ENCODE measurements at places on chromosomes 16 and 17.

GRCh38 chr16:87560428-87561199 lies 41.7 kb upstream of the JPH3 start:
- no peak for DNase-seq

DNA sequence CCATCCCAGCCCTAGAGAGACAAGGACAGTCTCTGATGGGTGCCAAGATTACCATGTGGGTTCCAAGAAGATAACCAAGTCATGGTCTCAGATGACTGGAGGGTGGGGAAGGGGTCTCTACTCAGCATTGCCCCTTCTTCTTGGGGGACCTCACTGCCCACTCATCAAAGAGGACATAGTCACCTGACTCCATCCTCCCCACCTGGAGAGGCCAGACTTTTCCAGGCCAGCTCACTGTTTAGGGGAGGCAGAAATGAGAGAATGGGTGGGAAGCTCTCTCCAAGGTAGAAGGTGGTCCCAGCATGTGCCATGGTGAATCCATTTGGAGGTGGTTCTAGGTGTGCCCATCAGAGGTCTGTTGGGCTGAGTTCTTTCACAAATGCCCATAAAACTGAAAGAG lies 20.7 kb upstream of the IL21R start:
- DNase-seq = no peak

- DNase-seq = no peak
Measured at GRCh38 chr17:18877104-18877645, 19.2 kb downstream of the PRPSAP2 start.

- no peak for DNase-seq
Measured at GRCh38 chr17:74288785-74289184, 14.8 kb downstream of the DNAI2 start.

DNA sequence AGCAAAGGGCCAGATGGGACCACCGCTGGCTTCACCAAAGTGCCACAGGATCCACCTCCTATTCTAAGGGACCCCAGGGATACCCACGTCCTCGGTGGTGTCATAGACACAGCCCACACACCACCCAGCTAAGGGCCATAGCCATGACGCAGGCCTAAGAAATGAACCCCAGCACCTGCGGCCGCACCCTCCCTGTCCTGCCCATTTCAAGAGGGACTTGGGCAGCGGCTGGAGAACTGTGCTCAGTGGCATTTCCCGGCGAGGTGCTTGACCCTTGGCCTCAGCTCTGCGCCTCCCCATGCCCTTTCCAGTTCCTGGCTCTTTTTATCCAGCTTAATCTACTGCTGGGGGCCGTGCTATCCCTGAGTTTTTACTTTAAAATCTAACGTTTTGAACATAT lies 27.3 kb downstream of the ZNF778 start:
- no peak for DNase-seq

GRCh38 chr16:75948441-75948840 lies 222.2 kb upstream of the CPHXL start:
- DNase-seq = no peak

DNA sequence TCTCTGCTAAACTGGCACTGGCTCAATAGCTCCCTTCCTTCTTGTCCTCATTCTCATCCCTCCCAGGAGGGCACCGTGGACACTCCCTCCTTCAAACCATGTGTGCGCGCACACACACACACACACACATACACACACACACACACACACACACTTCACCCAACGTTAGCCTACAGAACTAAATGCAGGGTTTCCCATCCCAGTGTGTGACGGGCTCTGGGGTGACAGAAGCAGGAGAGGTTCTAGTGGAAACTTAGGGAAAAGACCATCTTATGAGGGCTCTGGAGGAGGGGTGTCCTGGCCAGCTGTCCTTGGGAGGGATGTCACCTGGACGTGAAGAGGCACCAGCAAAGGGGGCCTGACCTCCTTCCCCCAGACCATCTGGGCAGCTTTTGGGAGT lies 19.7 kb downstream of the OSBPL7 start:
- DNase-seq = no peak

GRCh38 chr17:33334703-33335102 lies 41.6 kb upstream of the ASIC2 start:
- no peak for DNase-seq

- no peak for DNase-seq
Measured at GRCh38 chr16:86184185-86184584, 285.2 kb downstream of the IRF8 start.

DNA sequence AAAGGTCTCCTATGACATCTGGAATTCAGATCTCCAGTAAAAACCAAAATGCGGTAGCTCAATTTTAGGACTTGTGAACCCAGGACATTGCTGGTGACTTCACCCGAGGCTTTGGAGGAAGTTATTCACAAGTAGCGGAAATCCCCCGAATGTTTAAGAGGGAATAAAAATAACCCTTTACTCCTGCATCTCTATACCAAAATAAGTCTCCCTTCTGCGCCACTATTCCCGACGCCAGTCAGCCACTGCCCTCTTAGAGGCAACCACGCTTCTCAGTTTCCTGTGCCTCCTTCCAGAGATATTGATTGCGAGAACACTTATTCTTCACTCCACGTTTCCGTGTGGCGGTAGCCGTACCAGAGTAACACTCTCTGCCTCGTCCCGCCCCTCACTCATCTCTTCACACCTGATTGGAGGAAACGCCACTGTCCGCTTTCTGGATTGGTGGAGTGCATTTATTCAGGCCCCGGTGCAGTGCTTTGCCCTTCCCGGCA lies 27.4 kb downstream of the EMP2 start:
- peak; percentile 68 for DNase-seq

- no peak for DNase-seq
Measured at GRCh38 chr17:33214996-33215395, 78.1 kb downstream of the ASIC2 start.

DNA sequence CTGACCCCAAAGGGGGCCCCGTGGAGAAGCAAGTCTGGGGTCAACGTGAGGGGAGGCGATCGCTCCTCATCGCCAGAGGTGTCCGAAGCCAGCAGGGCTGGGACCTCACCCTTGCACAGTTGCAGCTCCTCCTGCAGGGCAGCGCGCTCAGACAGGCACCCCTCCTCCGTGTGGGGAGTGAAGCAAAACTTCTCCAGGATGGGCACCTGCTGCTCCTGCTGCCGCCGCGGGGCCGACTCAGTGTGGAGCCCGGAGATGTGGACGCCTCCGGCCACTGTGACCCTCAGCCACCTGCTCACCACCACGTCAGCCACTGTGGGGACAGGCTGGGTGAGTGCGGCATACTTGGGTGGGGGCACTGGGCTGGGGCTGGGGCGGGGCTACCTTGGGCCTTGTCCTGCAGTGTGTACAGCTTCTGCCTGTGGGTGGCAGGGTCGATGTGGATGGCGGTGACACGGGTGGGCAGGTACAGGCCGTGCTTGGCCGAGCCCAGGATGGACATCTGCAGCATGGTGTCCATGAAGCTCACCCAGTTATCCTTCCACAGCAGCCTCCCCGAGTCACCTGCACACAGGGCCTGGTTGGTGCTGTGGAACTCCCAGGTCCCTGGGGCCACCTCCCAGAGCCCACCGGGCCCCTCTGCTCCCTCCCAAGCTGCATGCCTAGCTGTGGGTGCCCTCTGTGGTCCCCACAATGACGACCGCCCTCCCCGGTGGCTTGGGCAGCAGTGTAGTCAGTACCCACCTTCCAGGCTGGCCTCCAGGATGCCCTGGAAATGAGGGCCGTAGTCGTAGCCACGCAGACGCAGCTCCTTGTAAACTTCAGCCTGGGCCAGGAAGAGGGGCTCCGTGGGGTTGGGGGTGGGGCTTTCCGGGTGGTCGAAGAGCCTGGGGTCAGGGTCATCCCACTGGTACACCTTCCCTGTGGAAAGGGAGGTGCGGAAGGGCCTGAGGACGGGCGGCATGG lies 10.8 kb downstream of the FASN start:
- DNase-seq = no peak

DNA sequence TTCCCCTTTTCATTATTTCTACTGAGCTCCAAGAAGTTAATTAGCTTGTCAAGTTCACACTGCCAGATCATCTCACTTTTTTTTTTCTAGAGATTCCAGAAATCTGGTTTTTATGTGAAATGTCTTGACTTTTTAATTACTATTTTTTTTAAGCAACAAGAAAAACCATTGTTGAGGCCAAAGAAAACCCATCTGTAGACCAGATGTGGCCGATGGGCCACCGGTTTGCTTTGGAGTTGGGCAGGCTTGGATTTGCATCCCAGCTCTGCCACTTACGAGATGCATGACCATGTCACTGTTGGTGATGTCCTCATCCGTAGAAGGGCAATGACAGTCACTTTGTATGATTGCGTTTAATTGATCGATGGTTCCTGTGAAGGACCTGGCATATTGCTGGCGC lies 34.2 kb upstream of the MRTFB start:
- DNase-seq = no peak

- DNase-seq = peak; percentile 77
Measured at GRCh38 chr17:7478276-7479212, 887 bp downstream of the ZBTB4 start.

- DNase-seq = no peak
Measured at GRCh38 chr17:4583206-4583605, 1.1 kb upstream of the SMTNL2 start.

DNA sequence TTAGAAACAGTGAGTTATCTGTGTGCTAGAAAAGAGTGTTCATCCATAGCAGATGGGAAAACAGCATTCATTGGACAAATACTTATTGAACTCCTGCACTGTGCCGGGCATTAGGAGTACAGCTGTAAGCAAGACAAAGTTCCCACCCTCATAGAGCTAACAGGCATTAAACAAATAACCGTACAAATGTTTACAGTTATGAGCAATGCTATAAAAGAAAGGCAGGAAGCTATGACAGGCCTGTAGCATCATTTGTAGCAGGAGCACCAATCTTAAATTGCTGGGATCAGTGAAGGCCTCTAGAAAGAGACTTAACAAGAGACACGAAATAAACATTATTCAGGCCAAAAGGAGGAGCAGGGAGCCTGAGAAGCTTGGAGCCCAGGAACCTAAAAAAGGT lies 15.6 kb downstream of the SDR42E1 start:
- no peak for DNase-seq

DNA sequence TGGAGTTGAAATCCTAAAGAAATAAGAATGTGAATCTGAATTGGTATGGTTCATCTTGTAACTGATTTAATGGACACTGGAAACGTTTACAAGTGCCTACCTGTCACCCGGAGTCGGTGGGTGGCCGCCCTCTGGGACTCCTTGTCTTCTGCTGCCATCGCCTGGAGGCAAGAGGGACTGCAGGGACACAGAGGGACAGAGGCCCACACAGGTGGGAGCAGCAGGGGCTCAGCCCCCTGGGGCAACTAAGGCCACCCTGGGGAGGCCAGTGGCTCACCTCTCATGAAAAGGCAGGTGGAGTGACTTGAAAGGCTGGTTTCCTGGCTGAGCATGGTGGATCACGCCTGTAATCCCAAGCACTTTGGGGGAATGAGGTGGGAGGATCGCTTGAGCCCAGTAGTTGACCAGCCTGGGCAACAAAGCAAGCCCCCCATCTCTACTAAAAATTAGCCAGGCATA lies 23.2 kb downstream of the TMEM92 start:
- peak; percentile 87 for DNase-seq

DNA sequence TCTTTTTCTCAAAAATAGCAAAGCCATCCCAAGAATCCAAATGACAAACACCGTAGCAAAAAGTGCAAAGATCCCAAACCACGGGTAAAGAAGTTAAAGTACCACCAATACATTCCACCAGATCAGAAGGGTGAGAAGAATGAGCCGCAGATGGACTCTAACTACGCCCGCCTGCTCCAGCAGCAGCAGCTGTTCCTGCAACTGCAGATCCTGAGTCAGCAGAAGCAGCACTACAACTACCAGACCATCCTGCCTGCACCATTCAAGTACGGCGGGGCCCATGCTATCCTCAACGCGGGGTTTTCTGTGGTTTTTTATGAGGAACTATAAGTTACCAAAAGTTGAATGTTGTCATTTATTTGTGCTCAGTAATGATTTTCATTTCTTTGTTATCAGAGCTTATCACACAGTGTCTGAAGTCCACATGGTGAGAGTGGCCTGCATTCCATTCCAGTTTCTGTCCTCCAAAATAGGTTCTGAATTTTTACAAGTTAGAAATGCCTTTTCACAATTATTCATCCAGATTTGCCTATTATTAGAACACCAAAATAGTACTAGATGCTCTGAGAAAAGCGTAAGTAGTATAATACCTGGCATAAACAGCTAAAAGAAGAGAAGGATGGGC lies 169.2 kb downstream of the MRTFB start:
- DNase-seq = no peak

DNA sequence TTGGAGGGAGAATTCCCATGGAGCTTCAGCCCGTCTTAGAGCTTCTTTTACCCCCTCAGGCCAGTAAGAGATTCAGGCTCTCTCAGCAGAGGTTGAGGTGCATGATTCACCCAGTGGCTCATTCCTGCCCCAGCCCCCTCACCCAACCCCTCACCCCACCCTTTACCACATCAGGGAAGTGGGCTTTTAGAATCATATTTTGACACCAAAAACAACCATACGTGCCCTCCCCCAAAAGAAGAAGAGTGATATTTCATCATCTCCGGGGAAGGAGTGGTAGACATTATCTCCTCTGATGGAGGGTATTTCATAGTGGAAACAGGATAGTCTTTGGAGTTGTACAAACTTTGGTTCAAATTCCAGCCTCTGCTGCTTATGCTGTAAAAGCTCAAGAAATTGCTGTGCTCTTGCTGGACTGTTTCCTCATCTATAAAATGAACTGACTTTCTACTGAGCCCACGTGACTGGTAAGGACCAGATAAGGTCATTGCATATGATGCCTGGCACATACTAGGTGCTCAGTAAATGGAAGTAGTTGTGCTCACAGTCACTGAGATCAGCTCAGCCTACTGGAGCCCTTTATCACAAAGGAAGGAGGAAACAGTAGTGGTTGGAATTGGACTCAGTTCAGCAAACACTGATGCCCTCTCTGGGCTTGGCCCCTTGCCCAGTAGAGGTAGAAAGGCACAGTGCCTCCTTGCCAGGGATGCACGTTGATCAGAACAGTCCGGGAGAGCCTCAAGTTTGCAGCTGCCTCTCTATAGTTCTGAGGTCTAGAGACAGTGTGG lies 18.3 kb upstream of the CCL5 start:
- DNase-seq = no peak

DNA sequence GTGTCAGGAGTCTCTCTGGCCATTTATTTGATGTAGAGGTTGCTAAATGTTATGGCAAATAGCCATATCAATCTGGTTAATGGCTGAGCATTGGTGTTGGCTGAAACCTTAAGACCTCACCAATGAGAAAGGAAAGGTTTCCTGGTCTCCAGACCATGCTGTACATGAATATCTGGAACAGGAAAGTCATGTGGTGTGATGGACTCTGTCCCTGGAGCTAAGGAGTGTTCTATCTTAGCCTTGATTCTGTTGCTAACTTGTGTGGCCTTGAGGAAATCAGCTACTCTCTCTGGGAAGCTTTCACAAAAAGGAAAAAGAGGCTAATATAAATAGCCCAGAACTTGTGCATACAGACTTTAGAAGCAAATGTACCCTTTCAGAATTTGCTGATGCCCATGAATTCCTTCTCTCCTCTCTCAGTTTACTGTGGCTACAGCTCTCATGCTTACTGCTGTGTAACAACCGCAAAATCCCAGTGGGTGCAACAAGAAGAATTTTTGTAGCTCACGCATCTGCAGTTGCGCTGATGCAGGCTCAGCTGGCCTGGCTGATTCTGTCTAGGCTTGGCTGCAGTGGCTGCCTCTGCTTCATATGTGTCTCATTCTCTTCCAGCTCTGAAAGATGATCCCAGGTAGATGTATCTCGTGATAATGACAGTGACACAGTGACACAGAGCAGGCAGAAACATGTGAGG lies 287.5 kb downstream of the NPIPA8 start:
- DNase-seq = no peak

GRCh38 chr17:77677630-77678029 lies 280.9 kb upstream of the TNRC6C start:
- no peak for DNase-seq
